Cortex of kidney (tissue), 1 donor: ENCODE measurements at places on chromosomes 2 and 18.

DNA sequence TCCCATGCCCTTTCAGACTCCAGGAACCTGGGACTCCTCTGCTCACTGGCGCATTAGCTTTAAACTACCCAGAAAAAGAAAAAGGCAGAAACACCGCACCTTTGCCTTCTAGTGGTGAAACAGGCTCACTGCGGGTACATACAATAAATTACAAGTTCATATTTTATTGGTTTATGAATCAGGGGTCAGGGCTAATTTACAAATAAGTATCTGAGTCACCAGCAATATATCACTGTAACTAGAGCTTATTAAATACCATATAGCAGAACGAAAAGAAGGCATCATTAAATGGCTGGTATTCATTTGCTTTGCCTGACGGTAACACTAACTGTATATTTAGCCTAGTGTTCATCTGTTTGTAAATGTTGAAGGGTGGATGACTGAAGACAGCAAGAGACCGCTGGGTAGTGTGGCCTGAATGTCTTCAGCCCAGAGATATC, 26.9 kb upstream of the DTNB start:
- no peak for DNase-seq

- DNase-seq, result no peak
These were observed 68.1 kb downstream of the CLHC1 start for GRCh38 chr2:55163941-55164390.

GRCh38 chr2:12612671-12613070, 104.1 kb upstream of the TRIB2 start:
- DNase-seq, result no peak

- DNase-seq, result no peak
These were observed 261.6 kb downstream of the NDUFA10 start for GRCh38 chr2:239763433-239764097.

DNA sequence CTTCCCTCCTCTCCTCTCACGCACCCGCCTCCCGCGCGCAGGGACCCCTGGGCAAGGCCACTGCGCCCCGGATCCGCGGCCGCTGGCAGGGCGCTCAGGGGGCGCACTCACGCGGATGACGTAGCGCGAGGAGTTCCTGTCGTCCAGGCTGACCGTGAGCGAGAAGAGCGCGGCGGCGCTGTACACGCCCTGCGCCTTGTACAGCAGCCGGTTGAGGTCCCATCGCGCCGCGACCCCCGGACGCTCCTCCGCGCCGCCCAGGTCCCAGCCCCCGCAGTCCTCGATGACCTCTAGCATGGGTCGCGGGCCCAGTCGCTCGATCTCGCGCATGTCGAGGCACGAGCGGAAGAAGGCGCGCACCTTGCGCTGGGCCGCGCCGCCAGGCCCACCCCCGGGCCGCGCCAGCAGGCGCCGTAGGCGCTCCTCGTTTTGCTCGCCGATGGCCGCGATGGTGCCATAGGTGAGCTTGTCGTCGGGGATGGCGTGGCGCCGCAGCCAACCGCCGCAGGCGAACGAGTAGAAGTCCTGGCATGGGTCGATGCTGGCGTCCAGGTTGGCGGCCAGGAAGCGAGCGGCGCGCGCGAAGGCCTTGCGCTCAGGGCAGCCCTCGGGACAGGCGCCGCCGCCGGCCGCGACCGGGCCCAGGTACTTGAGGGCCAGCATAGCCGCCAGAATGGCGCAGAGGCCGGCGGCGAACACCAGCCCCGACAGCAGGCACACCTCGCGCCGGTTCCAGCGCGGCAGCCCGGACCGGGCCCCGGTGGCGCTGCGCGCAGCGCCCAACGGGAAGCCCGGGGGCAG, 1.7 kb downstream of the ECEL1 start:
- DNase-seq, result no peak

- no peak for DNase-seq
These were observed 313.5 kb downstream of the EXOC6B start for GRCh38 chr2:72512376-72512775.

DNA sequence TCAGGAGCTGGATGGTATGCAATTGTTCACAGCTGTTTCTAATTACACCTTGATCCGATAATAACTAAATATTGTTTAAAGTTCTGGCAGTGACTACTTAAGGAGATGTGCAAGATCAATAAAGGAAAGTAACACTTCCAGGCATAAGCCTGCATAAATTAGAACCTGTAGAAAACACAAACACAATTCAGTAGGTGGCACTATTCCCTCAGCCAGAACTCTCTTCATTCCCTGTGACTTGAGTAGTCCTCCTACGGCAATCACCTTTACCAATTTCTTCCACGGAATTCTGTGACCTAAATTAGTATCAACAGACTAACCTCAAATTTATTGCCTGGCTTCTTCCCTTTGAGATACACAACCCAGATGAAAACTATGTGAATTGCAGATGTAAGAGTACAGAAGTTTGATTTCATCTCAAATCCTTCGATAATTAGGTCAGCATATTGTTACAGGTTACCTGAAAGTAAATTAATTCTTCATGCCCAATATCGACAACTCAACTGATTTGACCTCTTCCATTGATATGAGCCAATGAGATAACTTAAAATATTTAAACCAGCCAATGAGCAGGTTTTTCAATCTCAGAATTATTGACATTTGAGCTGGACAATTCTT, 137.8 kb downstream of the PID1 start:
- no peak for DNase-seq

DNA sequence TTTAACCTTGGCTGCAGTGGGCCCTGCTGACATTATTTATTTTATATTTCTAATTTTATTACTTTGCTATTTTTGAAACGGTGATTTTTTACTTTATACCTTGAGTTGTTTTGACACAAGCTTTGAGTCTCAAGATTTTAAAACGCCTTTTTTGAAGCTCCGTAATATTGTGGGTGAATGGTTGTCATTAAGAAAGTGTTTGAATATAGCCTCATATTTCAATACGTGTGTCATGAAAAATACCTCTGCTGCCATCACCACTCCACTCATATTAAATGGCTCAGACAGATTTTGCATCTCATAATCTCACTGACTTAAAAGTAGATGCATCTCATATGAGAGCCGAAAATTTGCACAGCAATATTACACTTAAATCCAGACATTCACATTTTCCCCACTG, 106.6 kb downstream of the CTNNA2 start:
- no peak for DNase-seq
